ENCODE measurements at places on chromosomes 6 and 20. TPM values are rescaled to one million over a fixed set of nuclear protein-coding genes. Genes with fewer than 3 reads are reported as not detected.

The ANKEF1 gene
- 1.1 TPM for total RNA-seq

The FAM184A gene
- total RNA-seq: 7.0 TPM

The GTSF1L gene
- not detected for total RNA-seq

The RIMS1 gene
- total RNA-seq: 5.7 TPM

The RSPH4A gene
- total RNA-seq: 0.27 TPM

The KCNS1 gene
- 0.04 TPM for total RNA-seq

The PM20D2 gene
- total RNA-seq: 26.5 TPM

The SGK2 gene
- total RNA-seq: 0.75 TPM

The POPDC3 gene
- 48.5 TPM for total RNA-seq

The PREP gene
- total RNA-seq: 19.8 TPM

The RAET1L gene
- total RNA-seq: not detected

The MCHR2 gene
- not detected for total RNA-seq

The ARMH2 gene
- not detected for total RNA-seq

The KIF25 gene
- total RNA-seq: 1.8 TPM

The APCDD1L gene
- total RNA-seq: 2.1 TPM

The MUC22 gene
- total RNA-seq: not detected

The SNAP91 gene
- total RNA-seq: 2.3 TPM

The PKIB gene
- 1.6 TPM for total RNA-seq

The GPR63 gene
- total RNA-seq: 2.6 TPM

The MDN1 gene
- total RNA-seq: 24.4 TPM

The DEFB119 gene
- not detected for total RNA-seq

The TRIM15 gene
- total RNA-seq: not detected

The SRSF3 gene
- 261 TPM for total RNA-seq

The POU3F2 gene
- total RNA-seq: 0.13 TPM

The HSPA1L gene
- total RNA-seq: 2.3 TPM

The MAP3K4 gene
- total RNA-seq: 29.1 TPM

The USP49 gene
- 2.7 TPM for total RNA-seq

The RBM24 gene
- 157 TPM for total RNA-seq

The KIF6 gene
- total RNA-seq: 1.1 TPM

The SLC22A2 gene
- 0.04 TPM for total RNA-seq
